ENCODE measurements at places on chromosomes 4 and X. TPM values are rescaled to one million over a fixed set of nuclear protein-coding genes. Genes with fewer than 3 reads are reported as not detected.
A peak's percentile ranks its signal among the peaks of the same experiment; 100 is the strongest.

The YIPF7 gene
- total RNA-seq = 1.4 TPM

The PITX2 gene
- total RNA-seq = not detected

The FGB gene
- total RNA-seq = not detected

The RHOXF2 gene
- total RNA-seq = not detected

The GATA1 gene
- total RNA-seq = not detected

The RNF175 gene
- total RNA-seq = 0.71 TPM

- H3K27ac ChIP-seq = no peak overlapping the region
- no peak for DNase-seq
Measured at GRCh38 chr4:98581126-98581525, 77.3 kb downstream of the TSPAN5 start.

- no peak overlapping the region for H3K4me3 ChIP-seq
- H3K27ac ChIP-seq = no peak overlapping the region
- no peaks in the 10 kb centered on the region for H3K36me3 ChIP-seq
- H3K4me1 ChIP-seq = no peaks in the 10 kb centered on the region
Measured at GRCh38 chr4:77415689-77416088, 189.9 kb upstream of the CXCL13 start.

GRCh38 chr4:39637221-39637585, 1.5 kb downstream of the SMIM14 start:
- H3K27ac ChIP-seq = peak overlapping the region; percentile 99
- no peak for DNase-seq
- H3K36me3 ChIP-seq = no peaks in the 10 kb centered on the region
- no peaks in the 10 kb centered on the region for H3K27me3 ChIP-seq
- peaks cover 52% of the 10 kb centered on the region for H3K4me1 ChIP-seq

DNA sequence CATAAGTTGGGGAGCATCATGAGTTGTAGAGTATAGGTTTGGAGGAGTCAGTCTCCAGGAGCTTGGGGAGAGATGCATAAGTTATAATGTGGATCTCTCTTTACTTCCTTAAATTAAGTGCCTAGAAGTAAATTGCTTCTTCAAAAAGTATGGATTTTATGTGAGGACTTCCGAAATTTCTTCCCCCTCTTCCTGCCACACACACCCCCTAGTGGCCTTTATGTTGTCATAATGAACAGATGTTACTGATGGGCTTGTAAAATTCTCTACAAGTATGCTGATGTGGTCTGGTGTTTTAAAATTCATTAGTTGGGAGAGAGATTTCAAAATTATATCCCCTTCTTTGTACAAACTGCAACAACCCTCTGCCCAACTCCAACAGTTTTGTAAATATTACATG, 2.3 kb upstream of the METTL14 start:
- peaks cover 27% of the 10 kb centered on the region for H3K4me1 ChIP-seq
- no peaks in the 10 kb centered on the region for H3K27me3 ChIP-seq
- no peak overlapping the region for H3K27ac ChIP-seq

GRCh38 chrX:46917622-46918021, 5.4 kb downstream of the JADE3 start:
- no peak overlapping the region for H3K4me3 ChIP-seq
- no peak overlapping the region for H3K27ac ChIP-seq
- no peak for DNase-seq
- H3K36me3 ChIP-seq = no peaks in the 10 kb centered on the region

DNA sequence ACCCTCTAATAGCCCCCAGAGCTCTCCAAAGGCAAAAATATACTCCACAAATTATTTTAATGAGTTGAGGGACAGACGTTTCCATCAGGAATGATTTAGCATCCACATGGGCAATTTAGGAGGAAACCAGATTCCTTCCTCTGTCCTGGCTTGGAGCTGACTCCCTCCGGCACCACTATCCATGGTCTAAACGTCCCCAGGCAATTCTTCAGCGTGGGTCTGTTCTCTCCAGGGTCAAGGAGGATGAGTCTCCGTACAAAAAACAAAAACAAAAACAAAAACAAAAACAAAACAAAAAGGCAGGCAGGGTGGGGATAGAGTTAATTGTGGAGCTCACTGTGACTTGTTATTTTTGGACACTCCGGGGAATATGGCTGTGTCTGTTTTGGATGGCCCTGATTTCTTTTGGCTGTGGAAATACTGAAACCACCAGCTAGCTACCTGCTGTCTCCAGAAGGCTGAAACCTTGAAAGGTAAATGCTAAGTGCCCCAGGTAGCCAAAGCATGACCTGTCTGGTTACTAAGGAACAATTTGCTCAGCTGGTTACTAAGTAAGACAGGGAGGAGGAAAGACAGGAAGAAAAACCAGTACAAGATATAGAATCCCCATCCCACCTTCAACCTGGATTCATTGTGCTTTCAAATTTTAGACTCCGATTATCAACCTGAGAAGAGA, 419.1 kb upstream of the LCORL start:
- H3K4me3 ChIP-seq = no peak overlapping the region
- H3K27me3 ChIP-seq = no peaks in the 10 kb centered on the region
- no peak for DNase-seq
- no peaks in the 10 kb centered on the region for H3K36me3 ChIP-seq
